ENCODE measurements at places on chromosomes 6 and 20. TPM values are rescaled to one million over a fixed set of nuclear protein-coding genes. Genes with fewer than 3 reads are reported as not detected.

Gene LGSN
- not detected for polyA plus RNA-seq

Gene B3GALT4
- polyA plus RNA-seq, result 0.61 TPM

Gene HLA-DOA
- polyA plus RNA-seq, result not detected

Gene TSBP1
- not detected for polyA plus RNA-seq

DNA sequence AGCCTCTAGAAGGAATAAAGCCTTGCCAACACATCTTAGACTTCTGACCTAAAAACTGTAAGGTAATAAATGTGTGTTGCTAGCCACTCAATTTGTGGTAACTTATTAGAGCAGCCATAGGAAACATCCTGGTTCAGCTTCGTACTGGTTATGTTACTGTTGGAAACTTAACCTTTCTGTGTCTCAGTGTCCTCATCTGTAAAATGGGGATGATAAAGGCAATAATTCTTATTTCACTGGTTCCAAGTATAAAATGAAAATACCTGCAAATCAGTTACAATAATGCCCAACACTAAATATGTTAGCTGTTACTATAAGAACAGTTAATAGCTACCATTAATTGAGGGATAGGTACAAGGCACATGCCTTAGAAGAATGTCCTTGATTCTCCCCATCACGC lies 14.3 kb upstream of the RBPJL start:
- no peak overlapping the region for H3K4me3 ChIP-seq
- H3K27ac ChIP-seq, result no peak overlapping the region
- DNase-seq, result no peak
- peaks cover 7% of the 10 kb centered on the region for H3K27me3 ChIP-seq
- peaks cover 3% of the 10 kb centered on the region for H3K4me1 ChIP-seq

DNA sequence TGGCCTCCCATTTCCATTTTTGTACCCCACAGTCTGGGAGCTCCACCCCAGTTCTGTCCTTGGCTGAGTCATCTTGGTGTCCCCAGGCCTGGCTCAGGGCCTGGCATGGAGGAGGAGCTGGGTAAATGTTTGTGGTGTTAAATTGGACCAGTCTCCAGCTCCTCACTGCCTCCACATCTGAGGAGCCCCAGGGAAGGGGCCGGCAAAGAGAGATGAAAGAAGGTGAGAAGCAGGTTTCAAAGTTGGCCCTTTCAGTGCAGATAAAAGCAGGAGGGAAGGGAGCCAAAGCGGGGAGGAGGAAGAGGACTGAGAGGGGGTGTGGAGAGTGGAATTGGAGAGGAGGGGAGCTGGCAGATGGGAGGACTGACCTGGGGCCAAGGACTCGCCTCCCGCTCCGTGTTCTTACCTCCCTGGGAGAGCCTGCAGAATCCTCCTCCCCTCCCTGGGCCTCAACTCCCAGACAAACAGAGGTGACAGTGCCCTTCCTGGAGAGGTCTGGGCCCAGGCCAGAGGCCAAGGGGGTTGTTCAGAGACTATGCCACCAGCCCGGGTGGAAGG lies 89.0 kb downstream of the CD40 start:
- no peak overlapping the region for H3K27ac ChIP-seq
- peaks cover 23% of the 10 kb centered on the region for H3K27me3 ChIP-seq
- no peaks in the 10 kb centered on the region for H3K4me1 ChIP-seq
- H3K4me3 ChIP-seq, result no peak overlapping the region
- DNase-seq, result no peak

DNA sequence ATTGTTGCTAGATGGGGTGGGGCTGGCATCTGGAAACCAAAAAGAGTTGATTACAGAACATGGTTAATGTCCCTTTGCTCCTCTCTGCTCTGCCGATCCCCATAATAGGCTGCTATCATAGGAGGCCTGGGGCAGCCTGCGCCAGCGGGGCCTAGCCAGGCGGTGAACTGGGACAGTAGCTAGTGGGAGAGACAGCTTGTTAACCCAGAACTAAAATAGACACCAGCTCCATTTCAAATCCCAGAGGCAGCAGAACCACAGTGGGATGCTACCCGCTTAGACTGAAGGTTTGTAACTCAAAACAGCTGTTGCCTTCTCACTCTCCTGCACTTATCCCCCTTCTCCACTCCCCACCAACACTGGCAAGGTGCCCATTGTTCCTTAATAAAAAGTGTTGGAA lies 98.5 kb downstream of the SSR1 start:
- DNase-seq, result no peak
- H3K36me3 ChIP-seq, result peaks cover 42% of the 10 kb centered on the region
- no peak overlapping the region for H3K4me3 ChIP-seq
- no peak overlapping the region for H3K27ac ChIP-seq
- no peaks in the 10 kb centered on the region for H3K27me3 ChIP-seq

DNA sequence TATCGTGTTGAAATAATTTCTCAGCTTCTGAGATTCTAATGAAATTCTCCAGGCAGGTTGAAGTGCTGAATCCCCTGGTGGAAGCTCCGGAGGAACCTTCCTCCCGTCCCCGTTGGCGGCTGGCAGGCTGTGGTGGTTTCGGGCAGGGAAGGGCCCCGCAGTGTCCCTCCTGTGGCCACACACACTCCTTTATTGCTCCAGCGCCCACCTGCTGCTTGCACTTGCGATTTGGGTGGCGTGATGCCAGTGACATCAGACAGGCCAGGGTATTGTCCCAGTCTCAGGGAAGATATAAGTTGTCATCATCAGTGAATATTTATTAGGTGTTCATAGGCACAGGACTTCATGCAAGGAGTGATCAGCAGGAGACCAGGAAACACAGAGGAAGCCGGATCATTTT lies 530.4 kb downstream of the QKI start:
- no peak overlapping the region for H3K4me3 ChIP-seq
- no peaks in the 10 kb centered on the region for H3K36me3 ChIP-seq
- H3K27me3 ChIP-seq, result no peaks in the 10 kb centered on the region
- peaks cover 26% of the 10 kb centered on the region for H3K4me1 ChIP-seq

DNA sequence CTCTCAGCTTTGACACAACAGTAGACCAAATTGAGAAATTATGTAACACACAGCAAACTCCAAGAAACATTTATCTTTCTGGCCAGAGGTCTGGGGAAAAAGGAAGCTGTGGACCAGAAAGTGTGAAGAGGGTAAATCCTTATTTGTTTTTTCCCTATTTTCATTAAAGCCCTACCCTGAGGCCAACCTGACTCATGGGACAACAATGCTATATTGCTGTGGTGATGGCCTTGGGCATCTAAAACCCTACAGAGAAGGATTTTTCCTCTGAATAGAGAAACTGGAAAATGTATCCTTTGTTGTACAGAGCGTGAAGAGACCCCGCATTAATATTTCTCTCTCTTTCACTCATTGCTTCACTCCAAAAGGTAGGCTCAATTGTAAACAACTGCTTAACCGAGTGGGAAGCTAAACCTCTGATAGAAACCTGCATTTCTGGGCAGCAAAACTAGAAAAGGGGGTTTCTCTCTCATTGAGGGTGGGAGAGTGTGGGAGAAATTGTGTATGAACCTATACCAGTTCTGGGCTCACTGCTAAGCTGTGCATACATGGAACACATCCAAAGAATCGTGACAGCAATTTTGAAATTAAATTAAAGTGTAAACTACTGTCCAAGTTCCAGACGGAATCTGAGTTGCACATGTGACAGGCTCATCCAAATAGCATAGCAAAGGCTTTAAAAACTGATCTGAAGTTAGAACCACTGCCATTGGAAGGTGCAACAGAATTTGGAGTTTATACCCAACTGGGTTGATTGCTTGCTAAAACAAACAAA lies 175.5 kb downstream of the CLVS2 start:
- H3K27me3 ChIP-seq, result no peaks in the 10 kb centered on the region
- DNase-seq, result no peak
- H3K27ac ChIP-seq, result no peak overlapping the region
- no peaks in the 10 kb centered on the region for H3K36me3 ChIP-seq

DNA sequence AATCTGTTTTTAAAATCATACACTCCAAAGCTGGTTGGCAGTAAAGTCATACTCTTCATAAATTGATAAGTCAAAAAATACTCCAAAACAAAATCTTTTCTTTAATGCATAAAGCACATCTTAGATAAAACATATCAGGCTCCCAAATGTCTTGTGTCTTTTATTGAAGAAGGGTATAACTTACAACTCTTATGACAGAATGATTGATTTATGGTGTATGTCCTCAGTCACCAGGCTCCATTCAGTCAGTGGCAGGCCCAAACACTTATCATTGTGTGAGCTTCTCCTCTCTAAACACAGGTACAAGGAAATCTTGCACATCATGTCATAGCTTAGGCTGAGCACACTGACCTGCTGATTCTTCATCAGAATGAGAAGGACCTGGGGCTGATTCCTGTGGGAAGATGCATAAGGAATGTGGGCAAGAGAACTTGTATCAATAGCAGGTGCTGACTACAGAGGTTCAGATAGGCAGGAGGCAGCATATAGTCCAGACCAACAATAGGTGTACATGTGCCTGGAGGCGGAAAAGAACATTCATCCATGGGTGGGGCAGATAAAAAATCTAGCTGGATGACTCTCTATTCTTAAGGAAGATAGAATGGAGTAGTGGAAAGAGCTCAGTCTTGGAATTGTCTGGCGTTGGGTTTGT lies 1.9 kb downstream of the CALHM5 start:
- H3K36me3 ChIP-seq, result peaks cover 2% of the 10 kb centered on the region
- H3K4me3 ChIP-seq, result peak overlapping the region; percentile 33
- H3K27ac ChIP-seq, result peak overlapping the region; percentile 44

DNA sequence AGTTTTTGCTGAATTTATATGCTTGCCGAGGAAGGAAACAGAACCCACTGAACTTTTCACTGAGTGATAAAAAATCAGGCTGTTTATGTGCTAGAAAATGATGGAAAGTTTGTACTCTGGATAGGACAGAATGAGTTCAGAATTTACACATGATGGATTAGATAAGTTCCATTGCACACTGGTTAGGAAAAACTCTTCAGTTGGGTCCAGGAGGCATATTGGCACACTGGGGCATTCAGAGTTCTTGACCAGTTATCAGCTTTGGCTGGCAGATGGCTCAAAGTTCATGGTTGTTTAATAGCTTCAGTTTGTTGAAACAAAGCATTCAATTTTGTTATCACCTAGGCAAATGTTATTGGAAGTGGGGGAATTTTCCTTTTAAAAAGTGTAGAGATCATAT lies 613.3 kb upstream of the SYNCRIP start:
- H3K27ac ChIP-seq, result no peak overlapping the region
- no peak for DNase-seq
- no peaks in the 10 kb centered on the region for H3K4me1 ChIP-seq
- no peaks in the 10 kb centered on the region for H3K27me3 ChIP-seq
- no peaks in the 10 kb centered on the region for H3K36me3 ChIP-seq

- no peak overlapping the region for H3K27ac ChIP-seq
- no peaks in the 10 kb centered on the region for H3K4me1 ChIP-seq
- H3K4me3 ChIP-seq, result no peak overlapping the region
Observed at GRCh38 chr6:114588726-114589125, 245.9 kb upstream of the HS3ST5 start.

DNA sequence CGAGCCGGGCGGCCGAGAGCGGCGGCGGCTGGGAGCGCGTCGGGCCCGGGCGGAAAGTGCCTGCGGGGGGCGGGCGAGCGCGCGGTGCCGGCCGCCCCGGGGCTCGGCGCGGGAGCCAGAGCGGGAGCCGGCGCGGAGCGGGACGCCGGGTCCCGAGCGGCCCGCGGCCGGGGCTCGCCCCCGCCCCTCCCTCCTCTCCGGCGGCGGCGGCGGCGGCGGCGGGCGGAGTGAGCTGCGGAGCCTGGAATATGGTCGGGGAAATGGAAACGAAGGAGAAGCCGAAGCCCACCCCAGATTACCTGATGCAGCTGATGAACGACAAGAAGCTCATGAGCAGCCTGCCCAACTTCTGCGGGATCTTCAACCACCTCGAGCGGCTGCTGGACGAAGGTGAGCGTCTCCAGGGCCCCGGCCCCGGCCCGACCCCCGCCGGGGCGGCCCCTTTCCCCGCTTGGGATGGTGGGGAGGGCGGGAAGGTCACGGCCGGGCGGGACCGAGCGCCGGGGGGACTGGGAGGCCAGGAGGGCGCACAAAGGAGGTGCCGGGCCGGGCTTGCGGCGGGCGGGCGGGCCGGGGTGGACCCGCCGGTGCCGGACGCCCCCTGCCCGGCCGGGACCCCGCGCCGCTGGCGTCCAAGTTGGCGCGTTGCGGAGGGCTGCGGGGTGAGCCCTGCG lies 565 bp downstream of the QKI start:
- H3K4me3 ChIP-seq, result peak overlapping the region; percentile 82
- H3K4me1 ChIP-seq, result peaks cover 17% of the 10 kb centered on the region
- DNase-seq, result no peak
- H3K27me3 ChIP-seq, result no peaks in the 10 kb centered on the region
- no peaks in the 10 kb centered on the region for H3K36me3 ChIP-seq
- peak overlapping the region; percentile 90 for H3K27ac ChIP-seq

DNA sequence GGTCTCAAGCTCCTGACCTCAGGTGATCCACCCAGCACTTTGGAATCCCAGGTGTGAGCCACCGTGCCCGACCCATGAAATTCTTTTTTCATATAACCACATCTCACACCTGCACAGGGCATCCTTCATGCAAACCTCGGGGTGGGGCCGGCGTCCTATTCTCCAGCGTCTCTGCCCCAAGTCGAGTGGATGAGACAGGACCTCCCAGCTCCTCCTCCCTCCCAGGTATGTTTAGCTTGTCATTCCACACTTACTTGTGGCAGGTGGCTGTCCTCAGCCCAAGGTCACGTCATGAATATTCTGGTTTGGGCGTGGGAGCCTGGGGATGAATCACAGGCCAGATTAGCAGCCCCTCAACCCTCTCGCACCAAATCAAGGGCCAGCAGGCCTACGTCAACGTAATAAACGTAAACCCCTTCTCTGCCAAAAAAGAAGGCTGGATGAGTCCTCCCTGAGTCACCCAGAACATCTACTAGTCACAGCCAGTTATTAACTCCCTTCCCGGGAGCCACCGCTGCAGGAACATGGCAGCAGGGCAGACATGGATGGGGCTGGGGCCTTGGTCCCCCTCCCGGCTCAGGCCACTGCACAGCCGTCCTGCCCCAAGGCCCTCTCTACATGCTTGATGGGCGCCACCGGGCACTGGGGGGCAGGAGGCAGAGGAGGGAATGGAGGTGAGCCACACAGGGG lies 91.7 kb downstream of the YTHDF1 start:
- no peak for DNase-seq
- no peak overlapping the region for H3K27ac ChIP-seq
- H3K4me1 ChIP-seq, result no peaks in the 10 kb centered on the region
- H3K36me3 ChIP-seq, result no peaks in the 10 kb centered on the region
- no peaks in the 10 kb centered on the region for H3K27me3 ChIP-seq
- H3K4me3 ChIP-seq, result no peak overlapping the region

Measured in keratinocyte (primary cell).